ENCODE measurements at places on chromosomes 11 and 22.

DNA sequence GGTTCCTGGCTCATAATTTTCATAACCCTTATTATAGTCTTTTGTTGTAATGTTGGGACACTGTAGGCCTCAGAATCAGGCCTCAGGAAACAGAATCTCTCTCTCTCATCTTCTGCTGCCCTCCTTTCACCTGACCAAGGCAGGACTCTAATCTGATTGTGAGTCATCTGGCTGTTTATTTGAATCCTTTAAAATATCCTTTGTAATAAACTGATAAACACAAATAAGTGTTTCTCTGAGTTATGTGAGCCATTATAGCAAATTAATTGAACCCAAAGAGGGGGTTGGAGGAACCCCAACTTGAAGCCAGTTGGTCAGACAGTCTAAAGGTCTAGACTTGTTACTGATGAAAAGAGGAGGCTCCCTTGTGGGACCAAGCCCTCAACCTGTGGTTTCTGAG is 30.6 kb downstream of the ACER3 start:
- DNase-seq: no peak

DNA sequence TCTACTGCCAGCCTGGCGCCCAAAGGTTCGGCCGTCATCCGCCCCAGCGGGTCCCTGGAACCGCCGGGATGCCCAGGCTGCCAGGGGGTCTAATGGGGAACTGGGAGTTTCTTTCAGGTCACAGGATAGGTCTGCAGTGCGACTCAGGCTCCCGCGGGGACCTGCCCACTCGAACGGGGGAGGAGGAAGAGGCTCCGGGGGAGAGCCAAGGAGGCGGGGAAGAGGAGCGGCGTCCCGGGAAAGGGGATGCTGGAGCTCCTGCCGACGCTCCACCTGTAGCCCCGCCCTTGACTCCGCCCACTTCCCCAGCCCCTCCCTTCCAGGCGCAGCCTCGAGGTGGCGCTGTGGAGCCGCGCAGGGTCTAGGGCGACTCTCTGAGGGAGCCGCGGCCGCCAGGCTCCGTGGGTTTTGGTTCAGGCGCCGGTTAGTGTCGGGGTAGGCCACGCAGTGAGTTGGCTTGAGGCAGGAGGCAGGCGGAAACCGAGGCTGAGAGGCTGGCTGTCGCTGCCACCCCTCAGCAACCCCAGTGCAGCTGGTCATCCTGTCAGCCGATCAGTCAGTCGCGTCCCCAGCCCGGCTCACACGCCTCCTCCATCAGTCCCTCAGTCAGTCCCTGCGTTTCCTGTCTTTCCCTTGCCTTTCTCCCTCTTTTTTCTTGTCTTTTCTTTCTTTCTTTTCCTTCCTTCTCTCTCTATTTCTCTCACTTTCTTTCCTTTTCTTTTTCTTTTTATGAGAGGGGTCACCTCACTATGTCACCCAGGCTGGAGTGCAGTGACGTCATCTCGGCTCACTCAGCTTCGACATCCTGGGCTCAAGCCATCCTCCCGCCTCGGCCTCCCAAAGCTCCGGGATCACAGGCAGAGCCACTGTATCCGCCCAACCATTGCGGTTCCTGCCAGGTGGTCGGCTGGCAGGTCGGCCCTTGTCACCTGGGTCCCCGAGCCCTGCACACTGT is 26.4 kb downstream of the YWHAH start:
- peak; percentile 85 for DNase-seq

DNA sequence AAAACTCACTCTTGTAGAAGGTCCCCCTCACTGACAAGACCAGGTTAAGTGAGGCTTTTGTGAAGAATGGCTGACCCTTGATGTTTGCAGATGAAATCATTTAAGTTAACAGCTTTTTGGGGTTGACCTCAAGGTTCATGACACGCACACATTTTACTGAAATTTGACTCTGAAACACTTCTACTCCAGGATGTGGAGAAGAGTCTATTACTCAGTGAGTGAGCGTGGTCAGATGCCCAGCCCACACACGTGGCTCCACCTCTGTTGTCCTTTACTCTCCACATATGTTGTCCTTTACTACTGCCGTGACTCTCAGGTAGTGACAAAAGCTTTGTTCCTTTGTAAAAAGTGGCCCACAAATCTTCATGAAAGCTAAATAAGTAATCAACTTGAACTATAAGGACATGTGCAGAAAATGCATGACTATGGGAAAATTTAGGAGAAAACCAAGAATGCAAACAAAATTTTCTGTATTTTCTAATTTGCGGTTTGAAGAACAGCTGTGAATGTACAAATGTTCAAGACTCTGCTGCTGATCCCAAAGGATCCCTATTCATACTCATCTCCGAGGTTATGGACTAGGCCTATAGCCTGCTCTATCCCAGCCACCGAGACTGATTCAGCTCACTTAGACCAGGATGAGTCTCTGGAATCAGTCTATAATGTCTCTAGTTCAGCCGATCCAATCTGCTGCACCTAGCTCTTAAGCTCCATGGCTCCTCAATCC is 22.4 kb downstream of the XRRA1 start:
- DNase-seq: no peak

DNA sequence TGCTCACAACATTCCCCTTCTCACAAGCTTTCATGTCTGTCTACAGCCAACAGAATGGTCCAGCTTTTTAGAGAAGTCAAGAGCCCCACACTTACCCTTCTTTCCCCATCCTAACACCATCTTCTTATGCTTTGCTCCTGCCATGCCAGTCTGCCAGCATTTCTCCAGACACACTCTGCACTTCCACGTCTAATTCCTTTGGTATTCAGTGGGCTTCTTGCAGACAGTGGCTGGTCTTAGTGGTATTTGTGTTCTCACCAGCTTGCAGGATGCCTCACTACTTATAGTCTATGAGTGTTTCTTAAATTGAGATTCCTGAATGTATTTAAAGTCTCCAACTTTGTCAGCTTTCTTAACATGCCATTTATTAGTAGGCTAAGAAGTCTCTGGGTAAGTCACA is 154.4 kb downstream of the BBOX1 start:
- DNase-seq: no peak

DNA sequence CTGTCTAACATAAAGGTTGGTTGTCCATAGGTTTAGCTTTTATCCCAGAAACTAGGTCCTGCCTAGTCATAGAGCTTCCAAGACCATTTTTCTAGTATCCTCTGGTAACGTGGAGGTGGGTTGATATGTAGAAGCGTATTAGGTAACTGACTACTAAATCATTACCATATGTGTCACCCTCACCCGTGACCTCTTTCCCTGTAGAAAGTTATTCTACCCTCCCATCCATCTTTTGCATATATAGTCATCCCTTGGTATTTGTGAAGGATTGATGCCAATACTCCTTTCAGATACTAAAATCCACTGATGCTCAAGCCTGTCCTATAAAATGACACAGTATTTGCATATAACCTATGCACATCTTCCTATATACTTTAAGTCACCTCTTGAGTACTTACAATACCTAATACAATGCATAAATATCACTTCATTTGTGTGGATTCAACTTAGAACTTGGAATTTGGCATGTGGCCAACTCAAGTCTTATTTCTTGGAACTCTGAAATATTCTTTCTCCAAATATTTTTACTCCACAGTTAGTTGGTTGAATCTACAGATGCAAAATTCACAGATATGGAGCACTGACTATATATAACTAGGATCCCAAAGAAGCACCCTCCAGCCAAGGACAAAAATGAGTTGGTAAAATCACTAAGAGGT is 497.0 kb upstream of the TENM4 start:
- no peak for DNase-seq

Measured in stimulated activated CD4-positive, alpha-beta T cell treated with anti-CD3 and anti-CD28 coated beads, Interleukin-15, amount 100 ng/mL, for 1 hour (primary cell).